ENCODE measurements at places on chromosomes 2 and 18. TPM values are rescaled to one million over a fixed set of nuclear protein-coding genes. Genes with fewer than 3 reads are reported as not detected.

Gene CCDC102B
- 8.4 TPM for total RNA-seq

Gene OTX1
- total RNA-seq = not detected

DNA sequence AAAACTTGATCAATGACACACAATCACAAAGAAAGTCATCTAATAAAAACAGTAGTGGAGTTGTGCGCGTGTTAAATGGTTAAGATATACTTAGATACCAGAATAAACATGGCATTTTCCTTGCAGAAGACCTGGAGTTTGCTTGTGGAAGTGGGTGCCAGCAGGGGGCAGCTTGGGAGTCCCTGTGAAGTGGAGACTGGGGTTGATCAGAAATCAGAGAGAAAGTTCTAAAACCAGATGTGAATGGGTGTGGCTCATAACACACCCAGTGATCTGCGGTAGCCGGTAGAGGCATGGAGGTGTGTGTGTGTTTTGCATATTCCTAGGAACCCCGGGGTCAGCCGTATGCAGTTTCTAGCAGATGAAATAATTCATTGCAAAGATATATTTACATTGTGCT is 300.1 kb upstream of the TRIB2 start:
- peak; percentile 80 for DNase-seq

DNA sequence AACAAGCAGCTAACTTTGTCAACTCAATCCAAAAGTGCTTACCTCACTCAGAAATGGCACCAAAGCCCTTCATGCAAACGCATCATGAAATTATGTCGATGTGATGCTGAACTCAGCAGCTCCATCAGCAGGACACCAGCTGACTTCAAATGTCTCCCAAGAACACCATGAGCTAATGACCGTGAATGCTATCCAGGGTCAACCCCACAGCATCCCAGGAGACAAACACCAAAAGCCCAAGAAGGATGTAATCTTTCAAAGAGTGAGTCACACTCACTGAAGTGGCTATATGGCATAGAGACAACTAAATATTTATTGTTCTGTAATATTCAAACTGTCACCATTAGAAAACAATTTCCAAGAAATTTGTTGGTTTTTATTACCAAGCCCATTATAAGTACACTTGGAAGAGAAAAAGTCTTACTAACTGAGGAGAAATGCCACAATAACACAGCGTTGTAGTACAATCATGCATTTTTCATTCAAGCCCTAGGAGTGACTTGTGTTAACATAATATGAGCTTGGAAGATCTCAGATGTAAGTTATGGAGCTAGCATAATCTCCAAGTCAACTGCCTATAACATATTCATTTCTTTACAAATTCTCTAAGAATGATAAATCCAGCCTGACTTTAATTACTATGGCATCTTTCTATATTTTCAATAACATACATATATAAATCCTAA is 165.0 kb upstream of the CCDC68 start:
- no peak for DNase-seq

- DNase-seq = no peak
Measured at GRCh38 chr2:128791985-128792320, 473.3 kb upstream of the HS6ST1 start.

GRCh38 chr18:25661831-25662230 is 309.9 kb upstream of the ZNF521 start:
- no peak for DNase-seq

Gene TTR
- not detected for total RNA-seq

DNA sequence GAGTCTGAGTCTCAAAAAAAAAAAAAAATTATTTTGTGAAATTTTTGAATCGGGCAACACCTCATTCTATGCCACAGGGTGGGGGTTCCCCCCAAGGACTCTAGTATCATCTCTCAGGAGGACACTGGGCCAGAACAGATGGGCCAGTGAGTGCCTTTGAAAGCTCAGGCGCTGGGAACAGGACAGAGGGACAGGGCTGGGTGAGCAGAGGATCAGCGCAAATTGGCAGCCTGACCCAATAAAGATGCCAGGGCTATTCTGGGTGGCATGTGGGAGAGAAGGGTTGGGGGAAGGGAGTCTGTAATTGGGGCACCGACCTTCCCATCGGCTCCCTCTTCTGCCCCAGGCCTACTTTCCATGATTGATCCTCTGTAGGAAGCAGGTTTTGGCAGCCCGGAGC is 44.0 kb downstream of the KIF3C start:
- peak; percentile 38 for DNase-seq

Gene STARD6
- not detected for total RNA-seq

- DNase-seq = peak; percentile 97
Measured at GRCh38 chr2:20421988-20422370, 24.9 kb upstream of the RHOB start.

DNA sequence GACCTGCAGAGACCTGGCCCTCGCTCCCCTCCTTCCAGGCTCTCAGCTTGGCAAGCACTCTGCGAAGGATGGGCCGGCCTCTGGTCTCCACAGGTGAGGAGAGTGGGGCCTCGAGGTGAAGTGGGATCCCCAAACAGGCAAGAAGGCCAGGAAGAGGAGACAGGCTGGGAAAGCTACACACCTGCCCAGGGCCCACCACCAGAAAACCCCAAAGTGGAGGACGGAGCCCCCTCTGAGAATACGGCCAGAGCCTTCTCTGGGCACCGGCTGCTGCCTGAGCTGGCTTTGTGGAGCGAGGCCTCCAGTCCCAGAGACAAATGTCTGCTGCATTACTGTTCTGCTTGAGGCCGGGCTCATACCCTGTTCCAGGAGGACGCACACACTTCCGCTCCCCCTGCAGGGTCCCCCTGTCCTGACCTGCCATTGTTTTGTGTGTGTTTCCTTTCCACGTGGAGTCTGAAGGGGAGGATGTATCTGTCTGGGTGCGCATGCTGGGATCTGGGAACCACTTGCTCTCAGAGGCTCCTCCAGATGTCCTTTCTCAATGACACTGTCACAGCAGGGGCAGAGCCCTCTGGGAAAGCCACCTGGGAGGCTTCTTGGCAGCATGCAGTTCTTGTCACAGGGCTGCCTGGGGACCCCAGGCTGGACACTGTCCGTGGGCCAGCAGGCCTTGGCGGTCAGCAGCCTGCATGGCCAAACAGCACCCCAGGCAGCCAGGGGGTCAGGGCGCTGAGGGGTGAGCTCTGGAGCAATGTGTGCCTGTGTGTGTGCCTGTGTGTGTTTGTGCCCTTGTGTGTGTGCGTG is 20.8 kb downstream of the KCNF1 start:
- DNase-seq = no peak

DNA sequence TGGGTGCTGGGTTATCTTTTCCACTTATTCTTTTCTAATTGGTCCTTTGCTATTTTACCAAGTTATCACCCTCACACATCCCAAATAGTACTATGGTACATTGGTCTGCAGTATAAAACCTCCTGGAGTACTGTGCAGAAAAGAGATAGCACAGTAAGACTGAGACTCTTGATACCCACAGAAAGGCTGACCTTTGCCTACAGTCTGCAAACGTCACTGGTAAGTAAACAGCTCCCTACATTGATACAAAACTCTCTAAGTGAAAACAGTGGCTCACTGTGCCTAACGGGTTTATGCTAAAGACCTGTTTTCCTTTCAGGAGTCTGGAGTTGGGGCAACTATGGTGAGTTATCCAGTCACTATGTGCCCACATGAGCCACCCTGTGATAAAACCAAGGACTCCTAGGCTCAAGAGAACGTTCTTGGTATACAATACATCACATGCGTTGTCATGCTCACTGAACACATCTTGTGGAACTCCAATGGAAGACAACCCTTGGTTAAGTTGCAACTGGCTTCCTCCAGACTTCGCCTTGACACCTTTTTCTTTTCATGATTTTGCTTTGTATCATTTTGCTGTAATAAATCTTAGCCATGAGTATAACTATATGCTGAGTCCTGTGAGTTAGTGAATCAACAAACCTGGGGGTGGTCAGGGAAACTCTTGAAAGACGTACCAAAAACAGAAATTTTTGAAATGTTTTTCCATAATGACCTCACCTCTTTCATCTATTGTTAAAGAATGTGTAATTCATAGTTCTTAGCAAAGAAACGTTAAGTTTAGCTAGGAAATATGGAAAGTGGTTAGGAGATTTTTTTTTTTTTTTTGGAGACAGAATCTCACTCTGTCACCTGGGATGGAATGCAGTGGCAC is 104.9 kb downstream of the C2orf74 start:
- DNase-seq = no peak

Gene NCKAP5
- 7.8 TPM for total RNA-seq

- no peak for DNase-seq
Measured at GRCh38 chr2:111896024-111896423, 2.4 kb upstream of the MERTK start.

DNA sequence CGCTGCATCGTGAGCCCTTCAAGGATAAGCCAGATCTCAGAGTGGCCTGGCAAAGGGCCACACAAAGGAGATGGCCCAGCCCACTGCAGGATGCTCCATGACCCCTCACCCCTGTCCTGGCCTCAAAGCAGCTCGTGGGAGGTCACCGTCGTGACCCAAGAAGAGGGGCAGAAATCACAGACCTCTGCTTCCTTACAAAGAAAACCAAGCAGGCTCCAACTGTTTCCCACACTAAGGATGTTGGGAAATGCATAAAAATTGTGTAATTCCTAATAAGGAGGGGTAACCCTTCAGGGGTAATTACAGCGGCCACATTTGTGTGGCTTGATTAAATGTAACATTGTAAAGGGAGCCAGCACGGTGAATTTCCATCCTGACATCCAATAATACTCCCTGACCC is 102.3 kb downstream of the BOD1L2 start:
- no peak for DNase-seq

Gene LYG1
- total RNA-seq = 0.65 TPM

Gene G6PC2
- total RNA-seq = not detected

Gene CNDP1
- not detected for total RNA-seq

Gene PFN4
- total RNA-seq = 0.83 TPM

Gene SKA1
- total RNA-seq = 0.49 TPM

DNA sequence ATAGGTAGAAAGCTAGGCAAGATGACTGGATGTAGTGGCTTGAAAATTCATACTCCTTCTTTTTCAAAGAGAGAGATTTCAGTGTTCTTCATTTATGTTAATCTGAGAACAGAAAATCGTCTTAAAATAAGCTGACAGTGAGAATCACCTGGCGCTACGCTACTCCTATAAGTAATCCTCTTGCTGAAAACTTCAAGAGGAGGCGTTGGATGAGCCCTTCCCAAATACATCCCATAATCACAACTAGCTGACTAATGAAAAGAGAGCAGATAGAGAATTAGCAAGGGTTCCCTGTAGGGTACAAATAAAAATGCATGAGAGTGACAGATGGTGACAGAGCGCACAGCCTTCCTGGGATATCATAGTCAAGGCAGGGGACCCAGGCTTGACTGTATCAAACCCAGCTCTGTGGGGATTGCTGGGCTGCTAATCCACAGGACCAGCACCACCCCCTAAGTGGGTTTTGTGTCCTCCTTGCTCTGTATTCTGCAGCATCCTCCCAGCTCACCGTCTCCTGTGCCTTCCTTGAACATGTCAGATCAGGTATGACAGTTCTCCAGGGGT is 280.2 kb downstream of the SP3 start:
- DNase-seq = no peak

DNA sequence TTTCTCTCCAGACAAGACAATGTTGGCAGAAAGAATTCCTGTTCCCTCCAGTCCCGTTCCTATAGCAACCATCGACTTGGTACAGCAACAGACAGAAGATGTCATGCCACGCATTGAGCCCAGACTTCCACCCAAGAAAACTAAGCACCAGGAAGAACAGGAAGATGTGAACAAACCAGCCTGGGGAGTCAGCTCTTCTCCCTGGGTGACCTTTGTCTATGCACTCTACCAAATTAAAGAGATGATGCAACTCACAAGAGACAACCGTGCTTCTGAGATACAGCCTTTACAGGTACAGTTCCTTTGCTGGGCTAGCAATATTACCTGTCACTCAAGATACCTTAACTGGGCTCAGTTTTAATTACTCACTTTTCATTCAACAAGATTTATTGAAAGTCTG is 37.1 kb downstream of the NEMP2 start:
- no peak for DNase-seq

GRCh38 chr2:930935-931334 is 19.7 kb upstream of the SNTG2 start:
- no peak for DNase-seq

Gene PLGLB2
- 0.43 TPM for total RNA-seq

- DNase-seq = no peak
Measured at GRCh38 chr2:46169467-46169866, 127.7 kb upstream of the EPAS1 start.

- DNase-seq = peak; percentile 53
Measured at GRCh38 chr18:58953627-58954026, 89.0 kb downstream of the ZNF532 start.

GRCh38 chr2:8479298-8479697 is 202.6 kb upstream of the ID2 start:
- DNase-seq = peak; percentile 34

- DNase-seq = no peak
Measured at GRCh38 chr2:120738786-120739437, 3.2 kb downstream of the GLI2 start.

All from right cardiac atrium (tissue), 5 donors.